ENCODE measurements at places on chromosomes 13 and 19.
A peak's percentile ranks its signal among the peaks of the same experiment; 100 is the strongest.

- DNase-seq: no peak
Measured at GRCh38 chr13:99352351-99353245, 45.4 kb upstream of the GPR183 start.

GRCh38 chr13:108437496-108437895 lies 168.0 kb downstream of the TNFSF13B start:
- no peak for DNase-seq

GRCh38 chr19:55443824-55444480 lies 852 bp upstream of the SHISA7 start:
- no peak for DNase-seq

DNA sequence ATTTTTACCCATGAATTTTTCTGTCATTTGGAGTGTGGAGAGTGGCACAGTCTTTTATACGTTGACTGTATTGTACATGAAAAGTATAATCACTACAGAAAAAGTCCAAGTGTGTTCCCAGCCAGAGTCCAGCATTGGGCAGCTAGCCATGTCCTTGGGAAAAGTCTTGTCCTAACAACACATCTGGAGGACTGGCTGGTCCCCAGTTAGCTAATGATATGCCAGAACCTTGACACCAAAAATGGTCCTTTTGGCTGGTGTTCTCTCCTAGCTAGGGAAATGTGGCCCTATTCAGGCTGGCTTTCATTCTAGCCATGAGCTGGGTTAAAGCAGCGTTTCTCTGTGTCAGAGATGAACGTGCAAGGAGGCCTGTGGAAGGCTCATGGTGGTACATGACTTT lies 98.9 kb downstream of the ESD start:
- DNase-seq: peak; percentile 70

- no peak for DNase-seq
Measured at GRCh38 chr13:113672002-113672651, 5.1 kb downstream of the GRK1 start.

GRCh38 chr13:21917086-21918015 lies 246.5 kb downstream of the FGF9 start:
- no peak for DNase-seq

GRCh38 chr19:29543381-29543780 lies 17.6 kb downstream of the VSTM2B start:
- DNase-seq: no peak

- DNase-seq: no peak
Measured at GRCh38 chr19:7762719-7763293, at the start of gene CLEC4M. CLEC4M (plus strand) TSS chr19:7763243; CDS start chr19:7763267, 24 bp downstream.

- DNase-seq: no peak
Measured at GRCh38 chr13:33033986-33034385, 17.8 kb downstream of the KL start.

DNA sequence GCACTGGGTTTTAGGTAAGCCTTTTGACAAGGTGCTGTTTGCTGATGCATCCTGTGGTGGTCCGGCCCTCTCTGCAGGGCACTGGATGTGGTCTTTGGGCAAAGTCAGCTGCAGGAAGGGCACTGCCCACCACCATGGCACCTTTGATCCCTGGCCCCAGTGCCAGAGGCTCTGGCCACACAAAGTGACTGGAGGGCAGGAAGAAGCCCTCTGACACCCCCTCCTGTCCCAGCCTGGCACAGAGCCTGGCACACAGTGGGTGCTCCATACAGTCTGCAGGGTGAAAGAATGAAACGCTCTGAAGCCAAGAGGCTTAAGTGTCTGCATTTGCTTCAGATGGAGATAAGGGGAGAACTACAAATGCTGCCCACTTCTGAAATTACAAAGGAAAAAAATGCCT lies 47.6 kb upstream of the CNMD start:
- DNase-seq: no peak

- DNase-seq: no peak
Measured at GRCh38 chr13:71285700-71286099, 581.3 kb downstream of the DACH1 start.

Data from sciatic nerve (tissue), 2 donors.